A549 treated with DMSO at 1 μM for 4 hours (cell line): ENCODE measurements at places on chromosomes 13 and 19. TPM values are rescaled to one million over a fixed set of nuclear protein-coding genes. Genes with fewer than 3 reads are reported as not detected.

Gene CBARP
- total RNA-seq: 2.3 to 4.0 TPM (median 3.7 TPM) in 5 replicates

Gene ERICH4
- not detected in 5 replicates for total RNA-seq

Gene ZNF222
- total RNA-seq: 3.5 to 4.7 TPM (median 4.0 TPM) in 5 replicates

Gene C5AR1
- 0.74 to 2.1 TPM (median 1.8 TPM) in 5 replicates for total RNA-seq

Gene C19orf73
- total RNA-seq: 1.3 to 2.2 TPM (median 2.0 TPM) in 5 replicates

Gene WDR88
- total RNA-seq: 0.09 to 0.23 TPM (median 0.16 TPM) in 3 of 5 replicates, not detected in the others

Gene LAIR1
- 0.16 TPM in 1 of 5 replicates, not detected in the others for total RNA-seq

Gene PLEKHA4
- total RNA-seq: 1.7 to 2.7 TPM (median 1.9 TPM) in 5 replicates

Gene PALM3
- total RNA-seq: 1.8 to 2.5 TPM (median 2.0 TPM) in 5 replicates

Gene THSD8
- 0.90 to 13.2 TPM (median 10.8 TPM) in 5 replicates for total RNA-seq

Gene TMEM221
- total RNA-seq: 0.46 to 0.84 TPM (median 0.76 TPM) in 5 replicates

Gene TLE6
- 4.1 to 6.1 TPM (median 5.0 TPM) in 5 replicates for total RNA-seq

Gene PRRG2
- total RNA-seq: 0.54 to 1.2 TPM (median 0.87 TPM) in 5 replicates

Gene SMIM17
- total RNA-seq: 0.12 to 0.15 TPM in 2 of 5 replicates, not detected in the others

Gene LIM2
- not detected in 5 replicates for total RNA-seq

Gene GALP
- not detected in 5 replicates for total RNA-seq

Gene TGFBR3L
- total RNA-seq: 0.52 to 1.8 TPM (median 1.7 TPM) in 5 replicates

Gene PCDH20
- not detected in 5 replicates for total RNA-seq

Gene PRSS57
- 0.09 to 0.31 TPM (median 0.12 TPM) in 4 of 5 replicates, not detected in the other for total RNA-seq

Gene ZNF175
- total RNA-seq: 3.7 to 5.9 TPM (median 4.2 TPM) in 5 replicates

Gene WDR87
- not detected in 5 replicates for total RNA-seq

Gene USP12
- 17.7 to 25.5 TPM (median 21.6 TPM) in 5 replicates for total RNA-seq

Gene AP1M2
- 36.2 to 50.7 TPM (median 39.6 TPM) in 5 replicates for total RNA-seq

Gene SPATA13
- total RNA-seq: 6.4 to 9.6 TPM (median 8.4 TPM) in 5 replicates

Gene ZIC2
- 10.4 to 17.7 TPM (median 12.5 TPM) in 5 replicates for total RNA-seq

Gene ZNF587
- total RNA-seq: 6.2 to 8.4 TPM (median 8.1 TPM) in 5 replicates

Gene GPR42
- total RNA-seq: not detected in 5 replicates

Gene SELENOV
- not detected in 5 replicates for total RNA-seq

Gene KLK4
- total RNA-seq: 0.07 to 0.17 TPM (median 0.09 TPM) in 3 of 5 replicates, not detected in the others

Gene LILRA5
- not detected in 5 replicates for total RNA-seq

Gene ZNF723
- not detected in 5 replicates for total RNA-seq

Gene CYP4F8
- not detected in 5 replicates for total RNA-seq

Gene DIRAS1
- 3.5 to 4.3 TPM (median 4.1 TPM) in 5 replicates for total RNA-seq

Gene SLAIN1
- 0.53 to 1.0 TPM (median 0.55 TPM) in 5 replicates for total RNA-seq

Gene ZNF560
- not detected in 5 replicates for total RNA-seq

Gene ZNF471
- 0.03 to 0.08 TPM (median 0.05 TPM) in 4 of 5 replicates, not detected in the other for total RNA-seq

Gene BCL2L12
- total RNA-seq: 58.3 to 77.0 TPM (median 67.6 TPM) in 5 replicates

Gene OLFM2
- total RNA-seq: 10.3 to 13.4 TPM (median 12.6 TPM) in 5 replicates

Gene FBN3
- total RNA-seq: 0.01 TPM in 1 of 5 replicates, not detected in the others

Gene AZU1
- 0.14 to 0.34 TPM (median 0.22 TPM) in 4 of 5 replicates, not detected in the other for total RNA-seq

Gene ZNF419
- 6.3 to 7.1 TPM (median 6.7 TPM) in 5 replicates for total RNA-seq

Gene DCLK1
- total RNA-seq: 0.76 to 1.4 TPM (median 1.2 TPM) in 5 replicates

Gene CFAP97D2
- not detected in 5 replicates for total RNA-seq

Gene ASPDH
- not detected in 5 replicates for total RNA-seq

Gene IL12RB1
- total RNA-seq: not detected in 5 replicates

Gene GPR12
- total RNA-seq: not detected in 5 replicates

Gene ADGRE1
- 4.6 to 6.8 TPM (median 5.3 TPM) in 5 replicates for total RNA-seq

Gene NLRP9
- not detected in 5 replicates for total RNA-seq

Gene CEACAM1
- 1.2 to 2.3 TPM (median 1.7 TPM) in 5 replicates for total RNA-seq

Gene KCNJ14
- total RNA-seq: 1.1 to 2.5 TPM (median 1.5 TPM) in 5 replicates

Gene MISP
- total RNA-seq: 86.2 to 99.9 TPM (median 95.7 TPM) in 5 replicates

Gene MIA
- not detected in 5 replicates for total RNA-seq

Gene ZNF610
- not detected in 5 replicates for total RNA-seq

Gene SPRED3
- total RNA-seq: 1.8 to 3.3 TPM (median 2.8 TPM) in 5 replicates

Gene PRTN3
- total RNA-seq: 0.24 to 0.36 TPM (median 0.28 TPM) in 5 replicates

Gene ZNF627
- 2.9 to 4.8 TPM (median 4.1 TPM) in 5 replicates for total RNA-seq

Gene CGB2
- 0.22 to 0.41 TPM (median 0.35 TPM) in 3 of 5 replicates, not detected in the others for total RNA-seq

Gene PROZ
- not detected in 5 replicates for total RNA-seq
